CD14-positive monocyte (primary cell): ENCODE measurements at places on chromosomes 7 and 10.

- no peak for DNase-seq
Observed at GRCh38 chr7:53325061-53325460, 289.6 kb downstream of the POM121L12 start.

DNA sequence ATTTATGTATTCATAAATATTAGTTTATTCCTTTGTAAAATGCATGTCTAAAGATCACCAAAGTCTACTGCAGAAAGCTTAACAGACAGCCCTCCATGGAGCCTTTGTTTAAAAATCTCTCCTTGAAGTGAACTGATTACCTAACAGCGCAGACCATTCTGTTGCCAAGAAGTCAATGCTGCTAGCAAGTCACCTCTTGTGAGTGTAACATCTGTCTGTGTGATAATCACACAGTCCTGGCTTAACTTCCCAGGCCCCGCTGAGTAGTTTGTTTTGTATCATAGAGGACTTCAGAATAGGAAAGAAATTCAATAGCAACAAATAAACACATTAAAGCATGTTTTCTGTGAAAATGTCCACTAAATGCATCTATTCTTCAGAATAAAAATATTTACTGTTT, 435.3 kb upstream of the IGFBP3 start:
- no peak for DNase-seq

DNA sequence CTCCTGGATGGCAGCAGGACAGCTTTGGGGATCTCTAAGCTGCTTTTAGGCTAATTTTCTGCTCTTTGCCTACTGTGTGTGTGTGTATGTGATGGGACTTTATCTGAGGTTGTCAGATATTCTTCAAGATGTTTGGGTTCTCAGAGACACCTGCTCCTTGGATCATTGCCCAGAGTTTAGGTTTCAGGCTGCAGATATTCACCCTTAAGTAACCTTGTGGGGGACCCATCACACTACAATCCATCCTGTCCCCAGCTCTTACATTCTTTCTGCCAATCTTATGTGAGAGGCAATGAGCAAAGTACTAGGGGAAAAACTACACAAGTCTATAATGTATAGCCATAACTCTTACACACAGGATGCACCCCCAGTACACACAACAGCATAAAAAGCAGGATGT, 263.0 kb upstream of the ZWINT start:
- no peak for DNase-seq

DNA sequence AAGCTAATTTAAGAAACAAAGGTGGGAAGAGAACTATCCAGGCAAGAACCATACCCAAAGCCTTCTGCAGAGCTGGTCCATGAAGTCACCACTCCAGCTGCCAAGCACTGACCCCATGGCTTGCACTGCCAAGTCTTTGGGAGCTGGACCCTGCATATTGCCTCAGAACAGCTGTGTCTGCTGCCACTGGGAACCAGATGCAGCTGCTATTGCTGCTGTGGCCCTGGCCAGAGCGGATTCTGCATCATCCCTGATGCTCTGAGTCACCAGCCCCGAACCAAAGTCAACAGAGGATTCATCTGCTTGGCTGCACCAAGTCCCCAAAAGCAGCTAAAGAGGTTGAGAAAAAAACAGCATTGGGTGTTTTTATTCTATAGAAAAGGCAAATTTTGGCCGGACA, 39.2 kb upstream of the GSAP start:
- DNase-seq, result peak; percentile 41

DNA sequence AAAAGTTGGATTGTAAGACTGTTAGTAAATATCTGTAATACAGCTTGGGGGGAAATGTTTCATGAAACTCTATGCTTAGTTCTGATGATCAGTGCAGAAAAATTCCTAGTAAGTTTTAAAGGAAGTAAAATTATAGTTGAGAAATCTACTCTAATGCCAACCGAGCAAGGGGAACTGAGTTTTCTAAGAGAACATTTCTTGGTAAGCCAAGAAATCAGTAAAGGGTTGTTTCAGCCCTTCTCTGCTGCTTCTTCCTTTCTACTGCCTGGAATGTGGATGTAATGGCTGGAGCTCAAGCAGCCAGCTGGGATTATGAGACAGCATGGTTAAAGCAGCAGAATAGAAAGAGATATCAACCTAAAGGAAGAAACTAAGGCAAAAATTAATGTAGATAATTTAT, 15.9 kb upstream of the AKR1B1 start:
- no peak for DNase-seq

DNA sequence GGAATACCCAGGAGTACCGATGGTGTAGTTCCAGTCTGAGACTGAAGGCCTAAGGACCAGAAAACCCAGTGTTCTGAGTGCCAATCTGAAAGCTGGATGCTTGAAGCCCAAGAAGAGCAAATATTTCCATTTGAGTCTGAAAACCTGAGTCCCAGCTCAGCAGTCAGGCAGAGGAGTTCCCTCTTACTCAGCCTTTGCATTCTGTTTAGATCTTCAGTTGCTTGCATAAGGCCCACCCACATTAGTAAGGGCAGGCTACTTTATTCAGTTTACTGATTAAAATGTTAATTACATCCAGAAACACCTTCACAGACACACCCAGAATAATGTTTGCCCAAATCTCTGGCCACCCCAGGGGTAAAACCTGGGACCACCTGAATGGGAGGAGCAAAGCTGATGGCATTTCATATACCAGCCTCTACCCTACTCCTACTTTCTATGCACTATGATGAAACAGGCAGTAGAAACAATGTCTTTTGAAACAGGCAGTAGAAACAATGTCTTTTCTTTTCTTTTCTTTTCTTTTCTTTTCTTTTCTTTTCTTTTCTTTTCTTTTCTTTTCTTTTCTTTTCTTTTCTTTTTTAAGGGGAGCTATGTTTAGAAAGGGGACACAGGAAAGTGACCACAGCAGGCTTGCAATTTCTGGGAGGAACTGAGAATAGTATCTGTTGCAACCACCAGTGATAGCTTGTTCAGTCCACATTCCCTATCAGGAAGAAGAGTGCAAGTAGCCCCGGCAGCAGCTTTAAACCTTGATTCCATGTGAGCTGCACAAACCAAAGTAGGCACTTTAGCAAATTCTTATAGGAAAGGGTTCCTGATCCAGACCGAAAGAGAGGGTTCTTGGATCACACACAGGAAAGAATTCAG, 30.6 kb downstream of the FAM237B start:
- no peak for DNase-seq

DNA sequence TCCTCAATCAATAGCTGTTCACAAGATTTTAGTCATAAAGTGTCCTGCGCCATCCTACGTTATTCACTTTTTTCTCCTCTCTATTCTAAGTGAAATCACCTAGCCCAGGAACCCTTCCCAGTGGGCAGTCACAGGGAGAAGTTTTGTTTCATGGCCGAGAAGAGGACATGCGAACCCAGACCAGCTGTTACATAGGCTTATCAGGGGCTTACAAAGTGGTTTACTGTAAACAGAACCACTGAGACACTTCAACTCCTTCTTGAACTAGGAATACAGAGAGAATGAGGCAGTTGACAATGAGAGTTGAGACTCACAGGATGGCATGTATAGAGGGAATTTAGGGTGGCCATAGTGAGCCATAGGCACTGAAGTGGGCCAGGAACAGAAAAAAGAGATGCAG, 246.9 kb upstream of the GLI3 start:
- DNase-seq, result no peak

DNA sequence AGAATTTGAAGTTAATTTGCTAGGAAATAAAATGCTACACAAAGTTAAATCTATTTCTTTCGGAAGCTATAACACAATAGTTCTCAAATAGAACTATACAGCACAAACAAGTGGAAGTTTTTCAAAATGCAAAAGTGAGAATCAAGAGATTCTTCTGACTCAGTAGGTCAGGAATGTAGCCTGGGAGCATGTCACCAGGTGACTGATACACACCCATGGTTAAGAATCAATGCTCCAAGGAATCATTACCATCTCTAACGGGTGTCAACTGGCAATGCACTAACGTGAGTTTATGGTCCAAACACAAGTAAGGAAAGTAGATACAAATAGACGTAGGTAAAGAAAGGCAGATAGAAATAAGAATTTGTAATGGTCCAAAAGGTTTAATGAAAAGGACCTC, 170.5 kb downstream of the SRPK2 start:
- no peak for DNase-seq
